Urinary bladder (tissue), 4 donors: ENCODE measurements at places on chromosomes 3 and 15. TPM values are rescaled to one million over a fixed set of nuclear protein-coding genes. Genes with fewer than 3 reads are reported as not detected.

- no peak for DNase-seq
These were observed 68.4 kb upstream of the CHRNB4 start for GRCh38 chr15:78709263-78709882.

SEMA6D gene
- total RNA-seq, result 35.6 TPM

- DNase-seq, result no peak
These were observed 27.3 kb upstream of the SLC28A2 start for GRCh38 chr15:45224621-45225217.

GRCh38 chr15:63539521-63539920 lies 35.1 kb downstream of the USP3 start:
- DNase-seq, result no peak

CPN2 gene
- total RNA-seq, result not detected

DNA sequence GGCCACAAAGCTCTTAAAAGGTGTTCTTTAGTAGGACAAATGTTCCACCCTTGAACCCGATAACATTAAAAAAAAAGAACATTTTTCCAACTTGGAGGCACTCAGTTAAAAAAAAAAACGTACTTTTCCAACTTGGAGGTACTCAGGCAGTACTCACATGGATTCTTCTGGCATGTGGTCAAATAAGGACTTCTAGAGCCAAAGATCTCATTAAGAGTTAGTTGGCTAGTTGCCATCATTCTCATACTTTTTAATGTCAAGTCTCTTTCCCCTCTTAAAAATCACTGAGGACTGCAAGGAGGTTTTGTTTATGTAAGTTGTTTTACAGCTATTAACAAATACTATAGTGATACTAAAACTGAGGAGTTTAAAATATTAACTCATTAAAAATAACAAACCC lies 101.0 kb downstream of the CADPS start:
- DNase-seq, result peak; percentile 46

EPHB1 gene
- 1.6 TPM for total RNA-seq

PAQR9 gene
- not detected for total RNA-seq

- no peak for DNase-seq
These were observed 23.7 kb downstream of the PXYLP1 start for GRCh38 chr3:141255137-141255845.

EBLN2 gene
- 25.3 TPM for total RNA-seq

DNA sequence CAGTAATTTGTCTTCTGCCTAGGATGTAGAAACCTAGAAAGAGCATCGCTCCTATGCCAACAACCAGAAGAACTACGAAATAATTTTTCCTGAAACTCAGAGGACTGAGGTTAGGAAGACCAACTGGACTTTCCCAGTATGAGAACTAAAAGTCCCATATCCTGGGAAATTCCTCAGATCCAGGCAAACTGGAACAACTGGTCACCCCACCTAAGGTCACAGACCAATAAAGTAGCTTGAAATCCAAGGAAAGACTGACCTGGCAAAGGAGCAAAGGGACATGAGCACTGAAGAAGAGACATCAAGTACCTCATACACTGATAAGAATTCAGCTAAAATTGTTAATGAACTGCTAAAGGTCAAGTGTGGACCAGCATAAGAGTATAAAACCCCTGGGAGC lies 6.6 kb downstream of the RPL39L start:
- no peak for DNase-seq

- DNase-seq, result no peak
These were observed 80.0 kb upstream of the RORA start for GRCh38 chr15:61309031-61309511.

- DNase-seq, result no peak
These were observed 126.5 kb upstream of the SLC7A14 start for GRCh38 chr3:170712336-170712735.

EFHB gene
- not detected for total RNA-seq

PTPN23 gene
- total RNA-seq, result 12.4 TPM

PLA2G4F gene
- 3.1 TPM for total RNA-seq

ALDH1A2 gene
- 36.0 TPM for total RNA-seq

BSN gene
- total RNA-seq, result 0.48 TPM

SLC24A5 gene
- 0.26 TPM for total RNA-seq

DNA sequence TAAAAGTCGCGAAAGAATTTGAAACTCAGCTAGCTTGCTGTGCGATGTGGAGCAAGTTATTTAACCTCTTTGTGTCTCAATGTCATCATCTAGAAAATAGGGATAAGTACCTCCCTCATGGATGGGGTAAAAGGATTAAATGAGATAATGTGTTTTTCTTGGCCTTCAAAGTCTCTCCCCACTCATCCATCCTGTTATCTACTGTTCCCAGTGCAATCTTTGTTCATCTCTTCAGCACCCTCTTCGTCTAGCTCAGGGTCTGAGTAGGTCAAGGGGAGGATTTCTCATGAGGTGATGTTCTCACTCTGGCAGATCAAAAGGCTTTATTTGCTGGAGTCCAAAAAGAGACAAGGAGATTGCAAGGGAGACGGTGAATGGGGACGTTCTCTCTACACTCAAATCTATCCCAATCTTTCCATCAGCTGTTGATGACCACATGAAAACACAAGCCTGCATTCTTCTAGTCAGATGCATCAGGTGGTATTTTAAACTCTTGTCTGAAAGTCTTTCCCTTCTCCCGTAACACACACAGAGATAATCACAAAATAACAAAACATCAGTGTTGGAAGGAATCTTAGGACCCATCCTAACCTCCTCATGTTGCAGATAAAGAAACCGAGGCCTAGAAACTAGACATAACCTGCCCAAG lies 1.3 kb downstream of the MESD start:
- no peak for DNase-seq

- no peak for DNase-seq
These were observed 158.4 kb downstream of the TIGIT start for GRCh38 chr3:114452256-114452655.

FETUB gene
- not detected for total RNA-seq

GRCh38 chr3:39443530-39443929 lies 23.9 kb upstream of the MOBP start:
- DNase-seq, result no peak

- DNase-seq, result no peak
These were observed 44.3 kb downstream of the TRIM69 start for GRCh38 chr15:44780608-44781007.

BLM gene
- total RNA-seq, result 7.8 TPM

GRCh38 chr3:179234199-179234598 lies 16.7 kb downstream of the KCNMB3 start:
- no peak for DNase-seq

- DNase-seq, result no peak
These were observed 629.7 kb downstream of the NTRK3 start for GRCh38 chr15:87626860-87627259.

- DNase-seq, result no peak
These were observed 15.9 kb upstream of the UMPS start for GRCh38 chr3:124714223-124714853.

NCEH1 gene
- total RNA-seq, result 8.9 TPM

NOX5 gene
- total RNA-seq, result 0.16 TPM

ATP10A gene
- 7.8 TPM for total RNA-seq

DNA sequence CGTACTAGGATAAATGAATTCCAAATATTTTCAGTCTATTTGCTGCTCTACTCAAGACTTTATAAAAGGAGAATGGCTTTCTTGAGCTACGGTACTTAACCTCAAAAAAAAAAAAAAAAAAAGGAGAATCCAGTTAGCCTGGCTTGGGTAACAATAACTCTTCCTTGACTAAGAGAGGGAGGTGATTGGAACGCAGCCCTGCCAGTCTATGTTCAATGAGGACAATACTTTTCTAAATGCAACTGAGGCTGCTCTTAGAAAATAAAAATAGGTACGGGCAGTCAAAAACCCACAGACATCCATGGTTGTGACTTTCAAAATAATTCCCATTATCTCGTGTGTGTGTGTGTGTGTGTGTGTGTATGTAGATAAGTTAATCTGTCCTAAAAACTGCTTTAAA lies 661.7 kb upstream of the NAALADL2 start:
- DNase-seq, result no peak

FANCD2 gene
- total RNA-seq, result 12.1 TPM

RCCD1 gene
- 7.5 TPM for total RNA-seq

GRCh38 chr3:43995547-43996378 lies 245.9 kb upstream of the TOPAZ1 start:
- DNase-seq, result no peak

PP2D1 gene
- not detected for total RNA-seq

DNA sequence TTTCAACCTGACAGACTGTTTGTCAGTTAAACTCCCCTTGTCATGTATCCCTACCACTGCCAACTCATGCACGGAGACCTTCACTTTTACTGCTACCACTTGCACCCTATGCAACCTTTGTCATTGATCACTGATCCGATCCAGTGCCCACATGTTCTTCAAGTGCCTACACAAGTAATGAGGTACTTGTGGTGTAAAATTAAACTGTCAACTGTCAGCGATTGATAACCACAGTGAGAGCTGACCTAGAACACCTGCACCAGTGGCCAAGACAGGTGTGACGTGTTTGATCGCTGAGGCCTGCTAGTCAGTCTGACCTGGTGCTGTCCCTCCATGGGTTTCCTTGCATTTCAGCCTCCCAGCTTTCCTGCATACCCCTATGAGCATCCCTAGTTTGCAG lies 55.6 kb downstream of the MECOM start:
- DNase-seq, result no peak

SEMA5B gene
- total RNA-seq, result 10.8 TPM

DNA sequence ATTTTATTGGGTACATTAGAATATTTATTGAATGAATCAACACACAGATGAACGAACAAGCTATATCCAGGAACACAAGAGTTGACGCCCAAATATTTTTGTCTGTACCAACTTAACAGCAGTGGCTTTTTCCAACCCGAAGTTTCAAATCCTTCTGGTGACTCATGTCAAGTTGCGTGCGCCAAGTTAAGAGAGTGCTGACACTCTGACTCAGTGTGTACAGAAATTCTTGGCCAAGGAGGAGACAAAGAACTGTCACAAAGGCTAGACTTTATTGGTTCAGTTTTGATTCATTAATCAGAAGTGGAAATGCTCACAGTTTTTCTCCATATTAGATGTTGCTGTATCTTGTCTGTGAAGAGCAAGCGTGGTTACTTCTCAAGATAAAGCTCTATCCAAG lies 59.6 kb upstream of the TSC22D2 start:
- DNase-seq, result no peak

DNA sequence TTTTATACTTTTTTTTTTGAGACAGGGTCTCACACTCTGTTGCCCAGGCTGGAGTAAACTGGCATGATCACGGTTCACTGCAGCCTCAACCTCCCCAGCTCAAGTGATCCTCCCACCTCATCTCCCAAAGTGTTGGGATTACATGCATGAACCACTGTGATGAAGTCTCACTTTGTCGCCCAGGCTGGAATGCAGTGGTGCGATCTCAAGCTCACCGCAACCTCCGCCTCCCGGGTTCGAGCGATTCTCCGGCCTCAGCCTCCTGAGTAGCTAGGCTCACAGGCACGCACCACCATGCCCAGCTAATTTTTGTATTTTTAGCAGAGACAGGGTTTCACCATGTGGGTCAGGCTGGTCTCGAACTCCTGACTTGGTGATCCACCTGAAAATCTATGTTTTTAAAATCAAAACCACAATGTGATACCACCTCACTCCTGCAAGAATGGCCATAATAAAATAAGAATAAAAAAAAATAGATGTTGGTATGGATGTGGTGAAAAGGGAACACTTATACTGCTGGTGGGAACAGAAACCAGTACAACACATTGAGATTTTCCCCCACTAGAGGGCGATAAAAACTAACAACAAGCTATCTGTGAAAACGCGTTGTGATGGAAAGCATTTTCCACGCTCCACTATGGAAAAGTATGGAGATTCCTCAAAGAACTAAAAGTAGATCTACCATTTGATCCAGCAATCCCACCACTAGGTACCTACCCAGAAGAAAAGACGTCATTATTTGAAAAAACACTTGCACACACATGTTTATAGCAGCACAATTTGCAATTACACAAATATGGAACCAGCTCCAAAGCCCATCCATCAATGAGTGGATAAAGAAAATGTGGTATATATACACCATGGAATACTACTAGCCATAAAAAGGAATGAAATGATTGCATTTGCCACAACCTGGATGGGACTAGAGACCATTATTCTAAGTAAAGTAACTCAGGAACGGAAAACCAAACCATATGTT lies 26.8 kb upstream of the OCA2 start:
- DNase-seq, result no peak

GRCh38 chr3:12180218-12180617 lies 21.5 kb upstream of the TIMP4 start:
- no peak for DNase-seq

ASB14 gene
- 0.21 TPM for total RNA-seq

DNA sequence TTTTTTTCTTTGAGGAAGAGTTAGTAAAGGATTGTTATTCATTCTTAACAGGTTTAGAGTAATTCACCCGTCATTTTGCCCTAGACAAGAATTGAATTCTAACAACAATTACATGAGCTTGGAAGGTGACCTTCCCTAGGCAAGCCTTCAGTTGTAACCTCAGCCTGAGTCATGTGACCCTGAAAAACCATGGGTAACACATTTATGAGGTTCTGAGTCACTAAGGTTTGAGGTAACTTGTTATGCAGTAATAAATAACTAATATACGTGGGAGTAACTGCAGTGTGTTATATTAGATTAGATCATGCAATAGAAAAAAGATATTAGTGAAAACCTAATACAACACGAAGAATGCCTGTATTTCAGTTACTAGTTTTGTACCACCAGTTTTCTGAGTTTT lies 237.6 kb upstream of the NDN start:
- DNase-seq, result no peak

DNA sequence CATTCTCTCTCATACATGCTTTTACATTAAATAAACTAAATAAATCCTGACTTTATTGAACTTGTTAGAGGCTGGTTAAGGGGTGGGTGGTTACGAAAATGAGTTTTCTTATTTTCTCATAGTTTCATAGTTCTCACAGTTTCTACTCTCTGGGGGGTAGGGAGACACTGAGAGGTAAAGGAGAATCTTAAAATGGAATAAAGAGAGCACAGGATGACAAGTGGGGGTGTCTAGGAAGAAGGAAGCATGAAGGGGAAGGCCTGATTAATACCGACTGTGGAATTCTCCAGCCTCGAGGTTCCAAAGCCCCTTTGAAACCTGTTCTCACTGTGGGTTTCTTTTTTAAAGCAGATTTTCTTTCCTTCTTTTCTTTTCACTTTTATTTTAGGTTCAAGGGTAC lies 66.4 kb upstream of the TRA2B start:
- DNase-seq, result no peak

DUOXA2 gene
- 0.42 TPM for total RNA-seq

TMEM45A gene
- total RNA-seq, result 78.8 TPM
